ENCODE measurements at places on chromosomes 1 and 21.

DNA sequence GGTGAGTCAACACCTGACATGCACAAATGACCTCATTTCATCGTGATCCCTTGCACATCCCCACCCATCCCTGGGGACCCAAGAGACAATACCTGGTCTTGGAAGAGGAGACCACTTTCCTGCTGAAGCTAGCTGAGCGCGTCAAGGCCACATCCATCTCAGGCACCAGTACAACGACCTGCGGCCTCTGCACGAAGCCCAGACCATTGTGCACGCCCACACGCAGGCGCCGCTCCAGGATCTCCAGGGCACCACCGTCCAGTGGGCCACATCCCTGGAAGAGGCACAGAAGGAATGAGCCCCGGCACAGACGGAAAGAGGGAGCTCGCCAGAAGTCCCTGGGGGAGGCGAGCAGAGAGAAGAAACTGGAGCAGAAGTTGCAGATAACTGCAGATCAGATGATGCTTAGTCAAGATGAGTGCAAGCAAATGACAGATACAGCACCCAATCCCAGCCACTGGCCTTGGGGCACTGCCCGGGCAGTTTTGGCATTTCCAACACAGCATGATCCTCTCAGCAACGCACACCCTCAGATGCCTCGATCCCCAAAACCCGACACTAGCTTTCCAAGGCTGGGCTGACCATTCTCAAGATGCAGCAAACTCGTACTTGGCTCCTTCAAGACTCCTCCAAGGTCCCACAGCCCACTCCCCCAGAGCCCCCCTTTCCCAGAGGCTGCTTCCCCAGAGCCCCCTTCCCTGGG, 44.1 kb downstream of the NPHP4 start:
- peak; percentile 30 for DNase-seq

- DNase-seq: no peak
Observed at GRCh38 chr21:36661511-36662309, 37.2 kb upstream of the SIM2 start.

DNA sequence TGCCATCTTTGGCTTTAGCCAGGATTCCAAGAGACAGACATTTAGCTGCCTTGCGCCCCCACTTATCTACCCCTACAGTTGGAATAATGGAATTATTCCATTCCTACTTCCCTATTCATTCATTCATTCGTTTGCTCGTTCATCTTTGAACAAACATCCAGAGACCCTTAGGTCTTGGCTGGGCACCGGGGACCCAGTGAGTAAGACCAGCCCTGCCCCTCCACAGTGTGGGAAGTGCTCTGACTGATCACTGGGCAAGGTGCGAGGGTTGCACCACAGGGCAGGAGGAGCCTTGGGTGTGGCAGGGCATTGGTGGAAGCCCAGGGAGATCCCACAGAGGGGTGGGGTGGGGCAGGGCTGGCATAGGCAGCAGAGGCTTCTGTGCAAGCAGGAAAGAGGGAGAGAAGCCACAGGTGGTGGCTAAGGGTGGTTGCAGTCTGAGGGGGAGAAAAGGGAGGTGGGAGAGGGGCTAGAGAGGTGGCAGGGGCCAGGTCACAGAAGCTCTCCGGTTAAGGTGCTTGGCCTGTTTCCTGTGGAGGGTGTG, 35.0 kb upstream of the TMEM61 start:
- DNase-seq: no peak

DNA sequence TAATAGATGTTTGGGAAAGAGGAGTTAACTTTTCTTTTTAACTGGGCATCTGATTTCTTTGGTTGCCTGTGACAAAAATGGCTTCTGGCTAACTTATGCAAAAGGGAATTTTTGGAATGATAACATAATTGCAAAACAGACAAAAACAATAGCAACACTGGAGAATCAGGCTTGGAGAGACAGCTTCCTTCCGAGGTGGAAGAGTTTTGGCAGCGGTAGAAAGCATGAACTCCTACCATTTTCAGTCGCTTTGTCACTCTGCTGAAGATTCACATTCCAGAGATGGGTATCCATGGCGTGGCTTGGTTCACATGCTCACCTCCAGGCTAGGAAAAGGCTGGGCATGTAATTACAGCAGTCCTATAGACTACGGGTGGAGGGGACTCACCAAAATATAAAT, 17.2 kb upstream of the FGGY start:
- DNase-seq: no peak

GRCh38 chr1:202521886-202522285, 173.4 kb downstream of the PPP1R12B start:
- no peak for DNase-seq

Data from left forelimb (tissue), 1 donor.